Effector CD4-positive, alpha-beta T cell (primary cell): ENCODE measurements at places on chromosomes 7 and 10.

DNA sequence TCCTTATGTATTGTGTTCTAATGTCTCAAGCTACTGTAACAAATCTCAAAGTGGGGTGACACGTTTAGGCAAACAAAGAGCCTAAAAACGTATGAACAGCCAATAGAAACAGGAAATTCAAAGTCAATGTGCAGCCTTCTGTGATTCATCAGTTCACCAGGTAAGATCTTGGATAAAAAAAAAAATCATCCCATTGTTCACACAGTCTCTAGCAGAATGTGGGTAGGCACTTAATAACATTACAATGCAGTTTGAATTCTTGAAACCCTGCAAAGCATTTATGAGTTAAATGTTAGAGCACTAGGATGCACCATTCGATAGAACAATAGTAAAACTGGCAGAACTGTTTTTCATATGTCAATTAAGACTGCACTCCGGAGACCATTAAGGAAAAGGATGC is 88.2 kb upstream of the HDAC9 start:
- DNase-seq, result no peak

- DNase-seq, result peak; percentile 67
Observed at GRCh38 chr10:75209921-75210281, 695 bp upstream of the VDAC2 start.

- no peak for DNase-seq
Observed at GRCh38 chr10:3415038-3415736, 242.6 kb upstream of the PITRM1 start.

DNA sequence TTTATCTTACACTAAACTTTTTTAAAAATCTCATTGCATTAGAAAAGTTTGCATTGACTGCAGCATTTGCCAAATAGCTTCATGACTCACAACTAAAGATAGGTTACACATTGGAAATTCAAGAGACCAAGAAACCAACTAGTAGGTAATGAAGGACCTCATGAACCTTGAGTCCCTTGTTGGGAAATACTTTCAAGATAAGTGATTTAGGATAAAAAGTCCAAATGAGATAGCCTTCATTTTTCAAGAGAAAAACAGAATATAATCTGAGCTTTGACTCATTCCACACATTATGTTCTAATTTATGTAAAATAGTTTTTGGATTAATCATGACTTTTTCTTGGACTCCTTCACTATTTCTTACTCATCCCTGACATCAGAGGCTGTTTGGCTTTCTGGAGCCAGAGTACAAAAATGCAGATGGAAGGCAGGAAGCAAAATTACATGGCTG is 13.1 kb upstream of the LIPF start:
- DNase-seq, result no peak

DNA sequence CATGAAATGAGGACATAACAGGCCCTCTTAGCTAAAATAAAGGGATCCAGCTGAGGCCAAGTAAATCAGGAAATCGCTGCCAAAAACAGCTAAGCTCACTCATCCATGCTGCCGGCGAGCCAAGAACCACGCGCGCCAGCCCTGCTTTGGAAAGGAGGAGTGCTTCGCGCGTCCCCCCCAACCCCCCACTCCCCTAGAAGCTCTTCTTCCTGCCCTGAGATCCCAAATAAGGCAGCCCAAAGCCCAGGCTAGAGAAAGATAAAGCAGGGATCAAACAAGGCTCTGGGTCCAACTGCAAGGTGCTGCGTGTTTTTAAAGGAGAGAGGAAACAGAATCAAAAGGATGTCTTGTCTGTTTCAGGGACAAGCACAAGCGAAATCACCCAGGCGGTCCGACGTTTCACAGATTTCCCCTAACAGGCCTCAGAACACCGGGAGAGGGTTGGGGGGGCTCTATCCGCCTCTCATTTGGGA is 168.3 kb upstream of the AUTS2 start:
- DNase-seq, result no peak

DNA sequence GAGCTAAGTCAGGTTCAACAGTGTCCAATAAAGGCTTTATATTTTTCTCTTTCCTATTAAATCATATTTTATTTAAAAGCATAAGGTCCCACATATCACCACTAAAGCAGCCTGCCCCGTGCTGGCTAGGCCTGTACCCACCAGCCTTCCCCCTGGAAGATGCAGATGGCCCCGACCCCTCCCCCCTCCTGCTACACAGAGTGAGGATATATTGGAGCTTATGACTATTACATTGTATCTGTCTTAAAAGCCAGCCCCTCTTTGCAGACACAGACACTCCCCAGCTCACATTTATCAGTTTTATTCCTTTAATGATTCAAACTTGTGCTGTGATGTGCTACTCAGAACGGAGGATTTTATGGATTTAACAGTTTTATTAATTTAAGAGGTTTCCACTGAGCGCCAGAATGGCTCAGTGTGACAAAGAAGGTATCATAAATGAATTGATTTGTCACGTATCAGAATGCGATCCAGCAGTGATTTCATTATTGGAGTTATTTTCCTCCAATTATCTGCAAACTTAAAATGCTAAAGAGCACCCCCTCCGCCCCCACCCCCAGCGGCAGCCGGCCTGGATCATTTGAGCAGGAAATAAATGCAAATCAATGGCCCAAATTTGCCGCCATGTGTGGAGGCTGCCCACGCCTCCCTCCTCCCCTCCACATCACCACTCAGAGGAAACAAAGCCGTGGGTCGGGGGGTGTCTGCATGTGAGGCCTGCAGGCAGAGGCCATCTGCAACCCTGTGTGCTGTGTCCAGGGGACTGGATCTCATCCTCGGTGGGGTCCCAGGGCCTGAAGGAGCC is 72.6 kb upstream of the ZMIZ1 start:
- no peak for DNase-seq

DNA sequence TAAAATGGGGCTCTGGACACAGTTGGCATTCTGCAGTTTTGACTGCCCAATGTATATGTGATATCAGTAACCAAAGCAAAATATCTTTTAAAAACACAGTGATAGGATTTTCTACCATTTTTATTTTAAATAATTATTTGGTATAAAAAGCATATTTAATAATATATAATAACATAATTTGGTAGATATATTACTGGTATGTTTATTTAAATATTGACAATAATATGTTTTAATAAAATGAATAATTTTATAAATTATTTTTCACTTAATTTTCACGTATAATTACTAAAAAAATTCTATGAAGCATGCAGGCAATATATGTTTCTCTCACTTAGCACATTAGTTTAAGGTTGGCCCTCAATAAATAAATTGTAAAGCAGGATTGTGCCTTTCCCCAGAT is 269.1 kb downstream of the PRKG1 start:
- DNase-seq, result no peak

- DNase-seq, result no peak
Observed at GRCh38 chr10:112366992-112367391, 6.9 kb upstream of the ACSL5 start.

- DNase-seq, result no peak
Observed at GRCh38 chr7:45028920-45029344, 28.9 kb downstream of the CCM2 start.

GRCh38 chr10:85542936-85543730 is 823.5 kb downstream of the GRID1 start:
- no peak for DNase-seq

DNA sequence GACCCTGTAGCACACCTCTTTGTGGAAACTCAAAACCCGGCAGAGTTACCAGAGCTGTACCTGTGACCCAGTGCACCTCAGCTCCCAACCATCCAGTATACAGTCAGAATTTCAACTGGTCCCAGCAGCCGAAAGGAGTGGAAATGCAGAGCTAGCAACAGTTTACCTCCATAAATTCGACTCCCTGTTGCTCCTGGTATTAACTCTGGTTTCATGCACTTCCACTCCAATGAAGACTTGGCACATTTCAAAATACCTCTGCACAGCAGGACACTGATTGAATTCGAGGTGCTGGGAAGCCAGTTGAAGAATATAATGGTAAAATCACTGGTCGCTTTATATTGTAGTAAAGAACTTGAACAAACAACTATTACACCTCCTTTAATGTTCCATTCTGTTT is 17.9 kb upstream of the TIAL1 start:
- DNase-seq, result no peak

DNA sequence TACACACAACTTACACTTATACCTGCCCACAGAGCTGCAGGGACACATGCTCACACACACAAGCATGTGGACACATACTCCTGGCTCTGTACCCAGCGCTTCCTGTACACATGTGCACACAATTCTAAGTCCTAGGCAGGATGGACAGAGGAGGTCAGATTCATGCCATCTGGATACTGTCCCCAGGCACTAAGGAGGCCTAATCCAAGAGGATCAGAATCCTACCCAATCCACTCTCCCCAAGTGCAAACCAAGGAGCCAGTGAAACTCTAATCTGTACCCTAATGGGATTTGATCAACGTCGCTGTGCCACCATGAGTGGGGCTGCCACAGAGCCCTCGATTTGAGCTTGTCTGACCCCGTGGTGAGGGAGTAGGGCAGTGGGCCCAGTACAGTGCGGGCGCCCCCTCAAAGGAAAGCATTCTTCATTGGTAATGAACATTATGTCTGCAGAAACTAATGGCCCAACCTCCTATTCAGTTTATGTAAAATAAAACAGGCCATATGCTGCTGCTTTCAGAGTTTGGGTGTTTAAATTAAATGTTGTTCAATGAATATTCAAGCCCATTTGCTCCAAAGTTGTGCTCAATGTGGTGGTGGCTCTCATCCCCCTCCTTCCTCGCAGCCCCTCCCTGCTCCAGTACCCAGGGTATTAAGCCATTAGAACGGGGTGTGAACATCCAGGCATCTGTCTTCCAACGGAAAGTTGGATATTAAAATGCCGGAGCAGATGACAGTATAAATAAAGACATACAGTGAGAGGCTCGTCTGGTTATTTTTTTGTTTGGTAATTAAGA is 26.4 kb downstream of the RPS24 start:
- no peak for DNase-seq

DNA sequence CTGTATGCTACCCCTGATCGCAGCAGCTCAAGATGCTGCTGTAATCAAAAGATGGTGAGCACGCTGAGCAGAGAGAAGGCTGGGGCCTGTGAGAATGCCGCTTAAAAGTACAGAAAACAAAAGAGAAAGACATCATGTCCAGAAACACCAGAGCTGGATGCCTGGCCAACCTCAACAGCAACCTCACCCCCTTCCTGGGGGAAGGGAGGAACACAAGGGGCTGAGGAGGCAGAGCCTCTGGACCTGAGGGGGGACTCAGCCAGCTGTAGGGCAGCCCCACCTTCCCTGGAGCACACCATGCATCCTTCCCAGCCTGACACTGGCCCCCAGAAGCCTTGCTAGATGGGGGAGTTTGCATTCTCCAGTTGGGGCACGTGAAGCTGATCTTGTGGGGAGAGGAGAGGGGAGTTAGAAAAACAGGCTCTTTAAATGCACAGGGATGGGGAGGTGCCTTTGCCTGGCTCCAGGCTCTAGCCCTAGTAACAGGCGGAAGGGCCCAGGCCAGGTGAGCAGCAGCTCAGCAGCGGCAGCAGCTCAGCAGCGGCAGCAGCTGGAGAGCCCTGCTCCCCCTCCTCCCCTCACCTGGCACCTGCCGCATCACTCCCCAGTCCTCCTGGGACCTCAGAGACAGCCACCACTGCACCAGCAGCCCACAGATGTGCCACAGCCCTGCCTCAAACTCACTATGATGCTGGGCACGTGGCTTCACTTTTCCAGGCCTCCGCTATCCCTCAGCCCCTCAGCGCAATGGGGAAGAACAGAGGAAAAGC is 156.3 kb downstream of the NEURL1 start:
- no peak for DNase-seq

GRCh38 chr10:104253606-104254410 is 884 bp upstream of the GSTO1 start:
- no peak for DNase-seq

DNA sequence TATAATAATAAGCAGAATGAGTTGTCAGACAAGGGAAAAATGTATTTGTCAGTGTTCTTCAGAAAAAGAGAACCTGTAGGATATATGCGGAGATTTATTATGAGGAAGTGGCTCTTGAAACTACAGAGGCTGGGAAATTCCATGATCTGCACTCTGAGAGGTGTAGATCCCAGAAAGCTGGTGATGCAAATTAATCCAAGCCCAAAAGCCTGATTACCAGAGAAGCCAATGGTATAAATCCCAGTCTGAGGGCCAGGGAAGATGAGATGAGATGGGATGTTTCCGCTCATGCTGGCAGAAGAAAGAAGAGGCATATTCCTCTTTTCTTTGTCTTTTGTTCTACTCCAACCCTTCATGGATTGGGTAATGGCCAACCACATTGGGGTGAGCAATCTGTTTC is 732.8 kb upstream of the IGFBP3 start:
- DNase-seq, result no peak

GRCh38 chr10:6528198-6528950 is 51.7 kb downstream of the PRKCQ start:
- no peak for DNase-seq

DNA sequence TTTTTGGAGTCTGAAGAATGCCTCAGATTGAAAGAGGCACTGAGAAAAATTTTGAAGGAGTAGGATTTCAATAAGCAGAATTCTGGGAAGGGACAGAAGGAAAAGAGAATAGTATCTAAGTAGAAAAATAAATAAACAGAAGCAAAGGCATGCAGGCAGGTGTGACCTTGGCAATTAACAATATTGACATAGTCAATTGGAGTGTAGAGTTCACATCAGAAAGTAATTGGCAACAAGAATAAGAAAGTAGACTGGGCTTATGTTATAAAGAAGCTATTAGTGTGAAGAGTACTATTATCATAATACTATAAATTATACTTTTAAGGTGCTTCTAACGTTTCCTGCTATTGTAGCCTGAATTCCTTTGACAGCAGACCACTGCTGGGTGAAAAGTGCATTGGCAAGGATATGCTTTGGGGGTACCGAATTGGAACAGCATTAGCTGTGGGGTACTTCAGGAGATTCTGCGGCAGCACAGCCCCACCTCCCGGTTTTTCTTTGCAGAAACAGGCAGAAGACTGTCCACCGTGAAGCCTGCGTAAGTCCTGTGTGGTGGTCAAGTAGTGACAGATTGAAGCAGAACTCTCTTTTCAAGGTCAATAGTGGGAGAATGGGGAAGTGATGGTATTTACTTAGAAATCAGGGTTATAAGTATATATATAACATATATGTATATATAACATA is 357.0 kb downstream of the THSD7A start:
- no peak for DNase-seq

GRCh38 chr10:123521076-123521475 is 145.1 kb upstream of the GPR26 start:
- no peak for DNase-seq

DNA sequence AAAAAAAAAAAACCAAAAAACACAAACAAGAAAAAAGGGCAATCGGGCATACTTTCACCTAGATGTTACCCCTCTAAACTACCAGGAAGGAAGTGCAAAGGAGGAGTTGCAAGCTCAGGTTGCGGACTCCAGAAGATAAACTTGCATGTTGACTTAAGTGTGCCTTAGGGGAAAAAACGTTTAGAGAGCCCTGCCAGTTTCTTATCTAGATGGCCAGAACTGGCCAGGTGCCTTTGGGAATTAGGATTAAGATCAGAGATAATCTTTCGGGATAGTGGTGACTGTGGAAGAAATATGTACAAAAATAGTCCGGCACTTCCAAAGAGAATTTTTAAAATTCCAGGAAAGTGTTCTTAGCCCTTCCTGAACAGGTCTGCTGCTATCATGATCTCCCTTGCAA is 17.6 kb downstream of the EVX1 start:
- DNase-seq, result no peak

- DNase-seq, result no peak
Observed at GRCh38 chr10:1401071-1401965, 336.0 kb downstream of the ADARB2 start.
